Neural crest cell (in vitro differentiated cells): ENCODE measurements at places on chromosomes 16 and 17.

DNA sequence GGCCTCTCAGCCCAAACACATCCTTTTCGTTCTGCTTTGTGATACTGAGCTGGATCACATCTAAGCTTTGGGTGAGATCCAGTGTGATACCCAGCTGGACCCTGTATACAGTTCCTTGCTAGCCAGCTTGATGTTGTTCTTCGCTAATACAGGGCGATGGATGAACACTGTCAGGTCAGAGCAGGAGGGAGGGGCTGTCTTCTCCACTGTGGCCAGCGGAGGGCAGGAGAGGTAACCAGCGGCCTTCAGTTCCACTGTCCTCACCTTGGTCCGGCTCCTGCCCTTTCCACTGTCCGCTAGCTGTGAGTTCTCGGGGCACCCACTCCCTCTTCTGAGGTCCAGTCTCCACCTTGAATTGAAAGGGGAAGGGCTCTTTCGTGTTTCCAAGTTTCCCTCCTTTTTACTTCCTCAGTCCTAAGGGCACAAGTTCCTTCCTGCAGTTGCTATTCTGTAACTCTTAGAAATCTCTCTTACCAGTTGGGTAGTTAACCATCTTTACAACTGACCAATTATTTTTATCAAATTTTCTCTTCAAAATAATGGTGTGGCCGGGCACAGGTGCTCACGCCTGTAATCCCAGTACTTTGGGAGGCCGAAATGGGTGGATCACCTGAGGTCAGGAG lies 3.0 kb upstream of the ZNF213 start:
- peak; percentile 51 for DNase-seq

DNA sequence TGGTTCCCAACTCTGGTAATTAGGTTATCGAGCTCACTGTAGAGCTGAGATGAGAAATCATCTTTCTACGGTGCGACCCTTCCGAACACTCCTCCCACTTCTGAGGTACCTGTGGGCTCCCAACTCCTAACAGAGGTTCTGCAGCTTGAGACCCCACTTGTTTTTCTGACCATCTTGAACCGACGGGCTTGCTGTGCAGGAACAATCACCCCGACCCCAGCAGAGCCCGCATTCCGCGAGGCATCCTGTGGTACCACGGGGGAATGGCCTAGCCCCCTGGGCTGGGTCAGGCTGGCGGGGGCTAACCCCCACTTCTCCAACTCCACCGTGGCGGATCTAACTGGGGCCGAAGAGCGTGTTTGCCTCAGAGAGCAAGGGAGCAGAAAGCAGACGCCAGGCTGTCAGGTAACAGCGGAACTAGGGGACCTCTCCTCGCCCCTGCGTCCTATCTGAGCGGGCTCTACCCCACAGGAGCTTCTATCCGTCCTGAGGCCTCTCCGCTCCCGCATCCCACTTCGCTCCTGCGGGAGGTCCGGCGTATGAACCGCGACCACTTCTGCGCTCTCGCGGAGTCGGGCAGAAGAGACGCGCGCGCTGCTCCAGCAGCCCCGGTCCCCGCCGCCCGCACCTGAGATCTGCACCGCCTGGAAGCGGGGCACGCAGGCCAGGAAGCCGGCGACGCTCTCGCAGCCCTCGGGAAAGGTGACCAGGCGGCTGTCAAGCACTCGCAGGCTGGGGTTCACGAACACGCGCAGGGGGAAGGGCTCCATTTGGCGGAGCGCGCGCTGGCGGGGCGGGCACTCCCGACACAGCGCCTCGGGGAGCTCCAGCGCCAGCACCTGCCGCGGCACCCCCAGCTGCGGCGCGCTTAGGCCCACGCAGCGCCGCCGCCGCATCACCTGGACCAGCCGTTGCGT lies 761 bp downstream of the PDF start:
- no peak for DNase-seq

DNA sequence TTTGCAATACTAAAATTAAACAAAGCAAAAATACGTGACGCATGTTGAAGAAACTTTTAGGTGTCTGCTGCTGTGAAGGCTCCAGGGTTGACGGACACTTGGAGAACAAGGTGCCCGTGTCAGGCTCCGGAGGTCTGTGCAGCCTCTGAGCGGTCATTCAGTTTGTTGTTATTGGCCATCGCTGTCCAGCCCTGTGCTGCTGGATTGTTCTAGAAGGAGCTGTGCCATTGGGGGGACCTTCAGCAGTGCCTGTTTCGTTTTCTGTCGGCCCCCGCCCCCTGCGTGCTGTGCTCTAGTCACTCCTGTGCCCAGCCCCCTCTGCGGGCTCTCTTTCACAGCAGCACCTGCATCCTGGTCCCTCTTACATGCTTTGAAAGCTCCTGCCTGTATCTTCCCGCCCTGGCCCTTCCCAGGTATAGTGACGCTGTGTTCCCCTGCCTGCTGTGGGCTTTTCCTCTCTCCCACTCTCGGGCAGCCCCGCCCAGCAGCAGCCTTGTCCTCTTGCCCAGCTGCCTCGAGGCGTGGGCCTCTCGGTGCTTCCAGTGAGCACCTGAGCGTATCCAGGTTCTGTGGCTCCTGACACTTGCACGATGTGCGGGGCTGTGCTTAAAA lies 50.7 kb downstream of the RNF213 start:
- DNase-seq: no peak

DNA sequence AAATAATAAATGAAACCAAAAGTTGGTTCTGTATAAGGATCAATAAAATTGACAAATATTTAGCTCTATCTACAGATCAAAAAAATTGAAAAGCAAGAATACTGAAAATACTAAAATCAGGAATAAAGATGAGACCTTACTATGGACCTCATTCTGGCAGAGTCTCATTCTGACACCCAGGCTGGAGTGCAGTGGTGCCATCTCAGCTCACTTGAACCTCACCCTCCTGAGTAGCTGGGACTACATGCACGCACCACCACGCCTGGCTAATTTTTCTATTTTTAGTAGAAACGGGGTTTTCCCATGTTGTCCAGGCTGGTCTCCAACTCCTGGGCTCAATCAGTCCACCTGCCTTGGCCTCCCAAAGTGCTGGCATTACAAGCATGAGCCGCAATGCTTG lies 22.0 kb upstream of the KREMEN2 start:
- no peak for DNase-seq

DNA sequence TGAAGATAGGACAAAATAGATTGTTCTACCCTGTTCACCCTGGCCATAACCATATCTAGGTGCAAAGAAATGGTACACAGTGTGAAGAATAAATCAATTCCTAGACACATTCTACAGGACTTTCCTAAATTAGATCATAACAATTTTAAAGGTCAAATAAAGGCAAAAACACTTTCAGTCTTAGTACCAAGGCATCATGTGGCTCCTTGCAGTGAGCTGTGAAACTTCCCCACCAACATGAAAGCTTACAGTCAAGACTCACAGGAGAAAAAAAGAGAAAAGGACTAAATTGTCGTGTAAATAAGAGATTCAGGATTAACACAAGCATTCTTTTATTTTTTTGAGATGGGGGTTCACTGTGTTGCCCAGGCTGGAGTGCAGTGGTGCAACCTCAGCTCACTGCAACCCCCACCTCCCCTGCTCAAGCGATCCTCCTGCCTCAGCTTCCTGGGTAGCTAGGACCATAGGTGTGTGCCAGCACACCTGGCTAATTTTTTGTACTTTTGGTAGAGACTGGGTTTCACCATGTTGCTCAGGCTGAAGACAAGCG lies 14.2 kb downstream of the NSMCE1 start:
- DNase-seq: no peak

- DNase-seq: peak; percentile 71
Observed at GRCh38 chr17:82963104-82963950, 116.1 kb upstream of the METRNL start.

DNA sequence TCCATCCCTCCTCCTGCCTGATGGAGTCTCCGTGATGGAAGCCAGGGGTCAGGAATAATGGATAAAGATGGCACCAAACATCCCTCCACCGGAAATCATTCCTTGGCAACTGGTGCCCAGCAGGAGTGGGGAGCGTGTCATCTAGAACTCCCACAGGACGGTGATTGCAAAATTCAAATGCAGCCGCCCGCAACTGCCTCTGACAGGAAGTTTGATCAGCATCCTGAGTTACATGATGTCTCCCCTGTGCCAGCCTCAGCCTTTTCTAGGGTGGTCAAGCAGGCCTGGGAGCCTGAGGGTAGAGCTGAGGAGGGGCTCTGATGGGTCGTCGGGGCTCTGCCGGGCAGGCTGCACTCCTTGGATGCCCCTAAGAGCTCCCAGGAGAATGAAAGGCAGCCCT lies 52.8 kb downstream of the GSG1L start:
- no peak for DNase-seq

- DNase-seq: peak; percentile 64
Observed at GRCh38 chr17:55845385-55845784, 94.5 kb downstream of the PCTP start.

GRCh38 chr17:61221597-61222471 lies 177.8 kb upstream of the TBX2 start:
- no peak for DNase-seq

DNA sequence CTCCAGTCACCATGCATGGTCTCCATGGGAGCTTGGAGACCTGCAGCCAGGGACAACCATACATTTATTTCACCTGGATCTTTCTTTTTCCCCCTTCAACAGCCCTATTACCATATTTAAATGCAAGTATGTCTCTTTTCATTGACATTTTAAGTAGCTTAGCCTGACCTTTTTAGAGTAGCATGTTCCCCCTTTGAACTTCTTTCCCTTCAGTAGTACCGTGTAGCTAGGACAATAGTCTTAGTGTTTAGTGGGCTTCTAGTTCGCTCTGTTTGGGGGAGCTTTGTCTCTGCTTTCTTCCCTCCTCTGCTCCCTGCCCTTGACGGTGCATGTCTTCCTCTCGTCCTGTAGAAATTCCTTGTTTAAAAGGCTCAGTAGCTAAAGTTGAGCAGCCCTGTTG lies 94.6 kb downstream of the CCDC182 start:
- DNase-seq: no peak

DNA sequence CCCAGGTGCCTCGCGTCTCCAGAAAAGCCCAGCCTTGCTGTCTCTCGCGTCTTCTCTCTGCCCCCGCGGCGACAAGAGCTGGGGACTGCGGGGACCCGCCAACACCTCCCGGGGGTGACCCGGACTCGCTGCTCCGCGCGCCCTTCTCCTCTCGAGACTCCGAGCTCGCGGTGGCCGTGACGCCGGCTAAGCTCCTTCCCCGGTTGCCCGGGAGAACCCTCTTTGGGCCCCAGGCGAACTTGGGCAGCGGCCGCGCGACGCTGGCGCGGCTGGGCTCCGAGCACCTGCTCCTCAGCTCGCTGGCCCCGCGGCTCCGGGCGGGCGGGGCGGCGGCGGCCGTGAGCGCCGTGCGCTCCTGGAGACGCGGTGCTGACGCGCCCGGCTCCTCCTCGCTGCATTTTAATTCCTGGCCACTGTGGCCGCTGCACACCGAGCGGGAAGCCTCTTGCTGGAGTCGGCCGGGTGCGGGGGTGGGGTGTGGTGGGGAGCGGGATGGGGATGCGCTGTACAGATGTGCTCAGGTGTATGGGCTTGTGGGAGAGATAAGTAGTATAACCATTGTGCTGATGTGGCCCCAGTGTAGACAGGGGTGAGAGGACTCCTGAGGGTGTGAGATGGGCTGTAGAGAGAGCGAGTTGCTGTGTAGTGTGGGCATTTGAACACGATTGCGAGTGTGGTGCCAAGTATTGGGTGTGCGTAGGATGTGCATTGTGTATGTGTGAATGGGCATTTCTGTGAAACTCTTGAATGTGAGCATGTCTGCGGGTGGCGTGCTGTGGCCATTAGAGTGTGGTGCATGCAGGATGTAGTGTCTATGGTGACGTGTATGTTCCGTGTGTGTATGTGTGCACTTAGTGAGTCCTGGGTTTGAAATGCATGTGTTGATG lies at the start of gene ASIC2:
TSS of gene ASIC2 (minus strand) at position 315 of the 887 bp plus-strand sequence.
- DNase-seq: peak; percentile 8
